ENCODE measurements at places on chromosomes 4 and X. TPM values are rescaled to one million over a fixed set of nuclear protein-coding genes. Genes with fewer than 3 reads are reported as not detected.
A peak's percentile ranks its signal among the peaks of the same experiment; 100 is the strongest.

DNA sequence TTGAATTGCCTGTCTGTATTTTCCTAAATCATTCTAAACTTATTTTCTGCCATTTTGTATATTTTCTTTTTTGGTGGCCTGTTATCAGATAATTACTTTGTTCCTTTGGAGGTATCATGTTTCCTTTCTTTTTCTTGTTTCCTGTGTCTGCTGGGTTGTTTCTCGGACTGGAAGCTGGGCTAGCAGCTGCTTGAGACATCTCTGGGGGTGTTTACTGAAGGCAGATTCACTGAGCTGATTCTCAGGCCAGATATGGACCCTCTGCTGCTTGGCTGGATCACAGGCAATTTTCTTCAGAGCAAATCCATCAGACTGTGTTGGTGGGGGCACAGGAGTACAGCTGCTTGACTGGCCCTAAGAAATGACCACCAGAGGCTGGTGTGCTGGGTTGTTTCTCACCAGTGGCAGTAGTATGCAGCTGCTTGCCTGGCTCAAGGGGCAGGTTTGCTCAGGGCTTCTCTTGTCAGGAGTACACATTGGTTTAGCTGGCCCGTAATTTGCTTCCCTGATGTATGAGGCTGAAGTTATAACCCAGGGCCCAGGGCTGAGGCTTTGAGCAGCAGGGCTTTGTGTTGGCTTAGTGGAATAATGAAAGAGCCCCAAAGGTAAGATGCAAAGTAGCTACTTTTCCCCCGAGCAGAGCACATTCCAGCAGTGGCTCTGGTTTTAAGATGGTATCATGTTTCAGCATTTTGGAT lies 680.6 kb downstream of the TECRL start:
- DNase-seq = no peak

DNA sequence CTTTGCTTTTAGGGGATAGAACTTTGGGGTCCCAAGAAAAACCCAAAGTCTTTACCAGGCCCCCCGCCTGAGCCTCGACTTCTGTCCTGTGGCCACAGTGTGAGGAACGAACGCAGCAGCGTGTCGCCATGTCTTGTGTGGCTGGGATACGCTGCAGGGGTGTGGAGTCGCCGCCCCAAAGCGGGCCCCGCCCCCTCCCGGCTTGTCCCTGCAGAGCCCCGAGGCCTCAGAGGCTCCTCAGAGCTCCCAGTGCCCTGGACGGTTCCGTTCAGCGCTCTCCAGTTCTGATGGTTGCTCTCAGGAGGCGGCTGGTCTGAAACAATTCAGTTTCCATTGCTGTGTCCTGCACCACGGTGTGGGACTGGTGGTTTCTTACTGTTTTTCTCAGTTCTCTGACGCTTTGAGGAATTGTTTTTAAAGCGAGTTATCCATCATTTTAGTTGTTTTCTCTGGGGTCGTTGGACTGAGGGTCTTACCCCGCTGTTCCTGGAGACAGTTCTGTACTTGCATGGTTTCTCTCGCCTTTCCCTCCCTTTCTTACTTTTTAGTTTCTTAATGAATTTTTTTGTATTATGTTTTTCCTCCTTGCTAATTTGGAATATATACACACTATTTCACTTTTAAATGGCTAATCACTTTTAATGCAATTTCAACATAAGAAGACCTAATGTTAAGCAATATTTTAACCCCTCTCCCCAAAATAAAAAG lies 1.6 kb upstream of the IDUA start:
- DNase-seq = no peak

- DNase-seq = no peak
Observed at GRCh38 chrX:72057331-72057730, 74.4 kb downstream of the RTL5 start.

- peak; percentile 39 for DNase-seq
Observed at GRCh38 chr4:163191999-163192398, 25.3 kb upstream of the NAF1 start.

- peak; percentile 1 for DNase-seq
Observed at GRCh38 chr4:132297346-132297745, 851.7 kb upstream of the PCDH10 start.

DNA sequence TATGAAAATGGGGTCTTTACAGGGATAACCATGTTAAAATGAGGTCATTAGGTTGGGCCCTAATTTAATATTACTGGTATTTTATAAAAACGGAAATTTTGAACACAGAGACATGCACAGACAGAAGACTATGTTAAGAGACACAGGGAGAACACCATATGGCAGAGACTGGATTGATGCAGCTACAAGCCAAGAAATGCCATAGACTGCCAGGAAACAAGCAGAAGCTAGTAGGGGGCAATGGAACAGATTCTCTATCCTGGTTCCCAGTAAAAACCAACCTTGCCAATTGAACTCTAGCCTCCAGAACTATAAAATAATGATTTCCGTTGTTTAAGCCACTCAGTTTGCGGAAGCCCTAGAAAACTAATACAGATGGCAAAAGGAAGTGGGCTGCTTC lies 6.6 kb upstream of the GUF1 start:
- no peak for DNase-seq

DNA sequence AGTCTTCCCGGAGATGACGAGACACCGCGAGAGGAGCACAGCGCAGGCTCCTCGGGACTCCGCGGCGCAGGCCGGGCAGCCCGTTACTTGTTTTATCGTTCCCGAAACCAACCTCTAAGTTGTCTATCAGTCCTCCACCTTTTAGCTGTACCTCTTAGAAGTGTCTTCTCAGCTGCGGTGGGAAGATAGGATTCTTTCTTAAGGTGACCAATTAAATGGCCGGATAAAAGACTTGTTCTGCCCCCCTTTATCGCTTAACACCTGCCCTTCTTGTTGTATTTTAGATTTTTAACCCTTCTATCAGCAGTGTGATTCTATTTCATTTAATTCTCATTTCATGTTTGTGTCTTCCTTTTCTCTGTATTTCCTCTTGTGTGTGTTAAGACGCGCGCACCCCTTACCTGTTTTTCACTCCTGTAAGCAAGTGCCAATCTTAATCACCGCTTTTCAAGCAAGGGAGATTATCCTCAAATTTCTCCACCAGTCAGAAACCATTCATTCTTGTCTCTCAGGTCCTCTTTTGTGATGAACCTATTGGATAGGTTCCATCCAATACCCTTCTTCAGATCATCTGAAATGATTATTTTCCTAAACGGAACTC lies at the start of gene SLC9B2:
SLC9B2 (minus strand) TSS at position 15 of the 601 bp plus-strand sequence. CDS start 9,211 bp downstream, outside the sequence.
- DNase-seq = no peak

GRCh38 chrX:53992589-53992988 lies 51.7 kb downstream of the PHF8 start:
- no peak for DNase-seq

GRCh38 chrX:7132335-7133049 lies 15.0 kb upstream of the STS start:
- peak; percentile 73 for DNase-seq

- no peak for DNase-seq
Observed at GRCh38 chrX:88612870-88613329, 134.1 kb upstream of the CPXCR1 start.

Gene MED12
- total RNA-seq = 12.5 TPM
